T-helper 1 cell (primary cell): ENCODE measurements at places on chromosomes 7 and 10.

GRCh38 chr10:132443605-132443982, 46.6 kb downstream of the PWWP2B start:
- DNase-seq: peak; percentile 59

GRCh38 chr7:124403112-124403511, 362.5 kb downstream of the GPR37 start:
- no peak for DNase-seq

GRCh38 chr10:65847436-65848230, 1078.2 kb upstream of the LRRTM3 start:
- DNase-seq: no peak

- no peak for DNase-seq
Measured at GRCh38 chr10:24360282-24361127, 151.6 kb downstream of the KIAA1217 start.

- no peak for DNase-seq
Measured at GRCh38 chr10:128576943-128577670, 450.9 kb upstream of the MKI67 start.

DNA sequence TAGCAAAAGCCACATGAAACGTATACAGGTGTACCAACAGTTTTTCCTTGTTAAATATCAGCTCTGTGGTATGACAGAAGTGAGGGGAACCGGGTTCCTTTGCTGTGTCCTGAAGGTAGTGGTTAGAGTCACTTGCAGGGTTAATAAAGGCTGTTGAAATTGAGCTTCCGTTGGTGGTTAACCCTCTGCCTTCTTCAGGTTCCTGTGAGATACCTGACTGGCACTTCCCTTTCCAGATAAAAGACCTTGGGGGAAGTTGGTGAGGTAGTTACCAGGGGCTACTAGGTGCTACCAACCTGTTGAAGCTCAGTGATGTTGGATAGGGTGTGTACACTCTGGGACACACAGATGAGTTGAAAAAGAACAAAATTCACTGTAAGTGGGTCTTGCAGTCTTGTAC, 384.1 kb downstream of the GATA3 start:
- peak; percentile 15 for DNase-seq

- DNase-seq: no peak
Measured at GRCh38 chr7:153934629-153935028, 117.6 kb upstream of the DPP6 start.

DNA sequence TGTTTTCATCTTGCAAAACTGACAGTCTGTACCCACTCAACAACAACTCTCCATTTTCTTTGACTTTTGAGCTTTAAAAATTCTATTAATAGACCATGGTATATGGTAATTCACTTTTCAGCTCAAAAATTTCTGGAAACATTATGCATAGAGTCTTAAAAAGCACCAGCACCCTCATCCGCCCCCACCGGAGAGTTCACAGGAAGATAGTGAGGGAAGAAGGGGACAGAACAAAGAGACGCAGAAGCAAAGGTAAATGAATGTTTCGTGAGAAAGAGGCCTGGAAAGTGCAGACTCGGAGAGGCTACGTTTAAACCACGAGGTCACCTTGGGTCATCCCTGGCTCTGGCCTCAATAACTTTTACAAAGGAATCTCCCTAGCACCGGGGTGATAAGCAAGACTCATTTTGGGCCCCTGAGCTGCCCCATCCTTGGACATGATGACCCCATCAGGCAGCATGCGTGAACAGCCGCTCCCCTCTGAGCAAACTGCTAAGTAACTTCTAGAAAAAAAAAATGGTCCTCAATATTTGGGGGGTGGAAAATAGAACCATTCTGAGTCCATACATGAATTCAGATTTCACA, 96.3 kb downstream of the CPXM2 start:
- DNase-seq: no peak

DNA sequence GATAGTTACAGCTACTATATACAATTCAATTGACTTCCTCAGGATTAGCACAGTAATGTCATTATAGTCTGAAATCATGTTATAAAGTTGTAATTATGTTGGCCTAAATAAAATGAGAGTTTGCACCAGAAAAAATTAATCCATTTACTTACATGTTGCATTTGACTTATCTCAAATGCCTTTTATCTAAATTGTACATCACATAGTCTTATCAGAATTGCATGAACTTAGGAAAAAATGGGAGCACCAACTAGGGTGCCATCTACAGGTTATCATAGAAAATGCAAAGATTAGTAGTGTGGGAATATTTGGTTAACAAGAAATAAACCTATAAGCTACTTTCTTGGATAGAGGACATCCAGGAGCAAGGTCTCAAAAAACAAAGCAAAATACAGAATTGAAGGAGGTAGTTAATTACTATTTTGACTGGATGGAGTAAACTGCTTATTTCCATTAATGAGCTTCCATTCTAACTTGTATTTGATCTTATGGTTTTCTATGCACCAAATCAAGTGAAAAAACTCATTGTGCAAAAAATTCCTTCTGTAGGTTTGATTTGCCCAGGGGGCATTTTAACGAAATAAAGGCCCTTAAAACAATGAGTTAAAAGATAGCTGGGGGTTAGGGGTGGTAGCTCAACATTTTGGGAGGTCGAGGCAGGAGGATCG, 60.0 kb upstream of the ORC5 start:
- no peak for DNase-seq
